Foreskin keratinocyte (primary cell): ENCODE measurements at places on chromosomes 11 and 22.
A peak's percentile ranks its signal among the peaks of the same experiment; 100 is the strongest.

- no peak for DNase-seq
These were observed 238.1 kb upstream of the BLID start for GRCh38 chr11:122354025-122354697.

GRCh38 chr11:65108469-65109123 lies 3.1 kb upstream of the TM7SF2 start:
- DNase-seq = no peak

DNA sequence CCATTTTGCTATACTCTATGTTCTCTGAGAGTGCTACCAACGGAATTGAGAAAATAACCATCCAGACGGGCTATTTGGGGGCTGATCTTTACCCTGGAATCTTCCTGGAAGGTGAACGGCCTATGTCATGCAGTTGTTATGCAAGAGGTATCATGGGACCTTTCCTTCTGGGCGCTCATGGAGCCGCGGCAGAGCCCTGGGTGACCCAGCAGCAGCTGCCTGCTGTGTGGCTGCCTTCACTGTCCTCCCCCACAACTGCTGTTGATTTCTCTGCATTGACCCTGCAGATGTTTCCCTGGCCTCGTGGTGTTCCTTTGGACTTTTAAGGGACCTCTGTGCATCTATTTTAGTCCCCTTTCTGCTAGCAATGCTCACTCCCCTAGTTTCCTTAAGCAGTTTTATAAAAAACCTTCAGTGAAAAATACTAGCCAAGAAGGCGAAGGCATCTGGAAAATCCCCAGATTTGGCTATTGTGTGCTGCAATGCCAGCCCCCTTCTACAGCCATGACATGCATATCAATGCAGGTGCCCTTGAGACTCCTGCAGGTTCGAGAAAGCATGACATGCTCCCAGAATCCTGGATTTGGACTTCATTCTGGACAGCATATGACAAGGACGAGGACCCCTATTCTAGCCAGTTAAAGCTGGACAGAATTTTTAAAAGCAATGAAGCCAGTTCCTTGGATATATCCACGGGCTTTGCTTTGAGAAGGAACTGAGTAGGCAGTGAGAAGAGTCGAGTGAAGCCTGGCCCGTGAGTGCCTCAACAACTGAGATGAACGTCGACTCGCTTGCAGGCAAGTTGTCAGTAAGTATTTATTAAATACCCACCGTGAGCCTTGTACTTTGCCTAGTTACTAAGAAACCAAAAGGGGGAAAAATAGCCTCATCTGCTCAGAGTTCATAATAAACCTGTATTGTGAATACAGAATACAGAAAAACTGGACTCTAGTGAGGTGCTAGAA lies at the start of gene SLC25A18:
TSS of gene SLC25A18 (plus strand) at position 593 of the 965 bp plus-strand sequence. CDS start 16,447 bp downstream, outside the sequence.
- no peak for DNase-seq

DNA sequence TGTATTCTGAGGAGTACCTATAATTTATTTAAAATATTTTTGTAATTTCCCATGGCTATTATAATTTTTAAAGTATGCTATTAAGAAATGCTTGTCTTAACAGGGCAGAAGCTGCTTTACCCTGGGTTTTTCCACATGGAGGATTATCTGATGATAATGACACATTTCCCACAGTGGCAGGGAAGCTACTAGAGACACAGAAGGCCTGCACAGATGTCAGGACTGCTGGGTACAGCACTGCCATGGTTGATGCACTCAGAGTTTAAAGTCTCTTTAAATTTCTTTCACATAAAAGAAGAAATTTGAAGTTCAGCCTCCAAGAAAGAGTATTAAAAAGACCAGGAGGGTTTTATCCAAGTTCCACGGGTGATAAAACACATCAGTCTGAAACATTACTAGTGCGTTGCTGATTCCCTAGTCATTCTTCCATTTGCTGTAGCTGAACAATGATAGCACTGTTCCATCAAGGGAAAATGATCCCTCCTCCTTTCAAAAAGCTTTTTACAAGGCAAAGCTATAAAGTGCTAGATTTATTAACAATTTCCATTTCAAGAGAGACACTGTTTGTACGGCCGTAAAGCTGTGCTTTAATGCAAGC lies 363.0 kb downstream of the CNTN5 start:
- no peak for DNase-seq

GRCh38 chr11:32052215-32052614 lies 38.7 kb upstream of the RCN1 start:
- peak; percentile 12 for DNase-seq

- peak; percentile 52 for DNase-seq
These were observed 6.8 kb upstream of the SART1 start for GRCh38 chr11:65954771-65955170.

DNA sequence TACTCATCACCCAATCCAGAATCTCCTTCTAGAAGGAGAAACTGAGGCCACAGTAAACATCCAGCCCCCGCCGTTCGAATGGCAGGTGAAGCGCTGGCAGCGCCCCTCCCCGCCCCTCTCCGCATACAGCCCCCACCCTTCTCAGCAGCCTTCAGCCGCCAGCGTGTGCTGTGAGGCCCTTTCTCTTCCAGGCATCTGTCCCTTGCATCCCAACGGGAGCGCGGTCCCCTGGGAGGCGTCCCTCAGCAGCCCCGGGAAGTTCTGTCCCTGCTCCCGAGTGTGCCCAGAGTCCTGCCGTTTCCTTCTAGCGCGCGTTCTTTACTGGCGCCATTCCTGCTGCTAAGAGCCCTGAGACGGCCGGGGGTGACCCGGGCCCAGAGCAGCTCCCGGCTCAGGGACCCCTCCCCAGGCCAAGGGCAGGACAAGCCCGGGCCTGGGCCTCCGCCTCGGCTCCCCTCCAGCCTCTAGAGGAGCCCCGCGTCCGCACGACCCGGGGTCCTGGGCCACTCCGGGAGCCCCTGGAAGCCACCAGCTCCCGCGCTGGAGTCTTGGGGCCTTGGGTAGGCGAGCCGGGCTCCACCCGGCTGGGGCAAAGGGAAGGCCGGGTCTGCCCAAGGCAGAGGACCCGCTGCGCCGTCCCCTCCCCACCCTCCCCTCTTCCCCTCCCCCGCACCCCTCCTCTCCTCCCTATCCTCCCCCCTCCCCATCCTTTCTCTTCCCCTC lies 450.4 kb downstream of the OPCML start:
- no peak for DNase-seq

GRCh38 chr11:118799372-118799771 lies 8.4 kb upstream of the DDX6 start:
- no peak for DNase-seq

DNA sequence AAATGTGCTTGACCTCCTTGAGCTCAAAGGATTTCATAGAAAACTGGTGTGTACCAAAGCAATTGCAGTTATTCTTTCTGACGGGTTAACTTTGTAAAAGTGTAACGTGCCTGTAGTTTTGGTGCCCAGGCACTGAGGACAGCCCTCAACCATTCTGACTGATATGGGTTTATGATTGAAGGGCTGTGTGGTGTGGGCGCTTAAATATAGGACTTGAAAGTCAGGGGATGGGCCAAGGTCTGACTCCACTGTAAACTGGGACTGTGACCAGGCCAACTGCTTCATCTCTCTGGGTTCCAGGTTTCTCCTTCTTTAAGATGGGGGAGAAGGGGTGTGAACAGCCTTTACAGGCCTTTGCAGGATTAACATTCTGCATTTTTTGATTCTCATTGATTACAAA lies 191.1 kb upstream of the ARHGAP20 start:
- DNase-seq = no peak

DNA sequence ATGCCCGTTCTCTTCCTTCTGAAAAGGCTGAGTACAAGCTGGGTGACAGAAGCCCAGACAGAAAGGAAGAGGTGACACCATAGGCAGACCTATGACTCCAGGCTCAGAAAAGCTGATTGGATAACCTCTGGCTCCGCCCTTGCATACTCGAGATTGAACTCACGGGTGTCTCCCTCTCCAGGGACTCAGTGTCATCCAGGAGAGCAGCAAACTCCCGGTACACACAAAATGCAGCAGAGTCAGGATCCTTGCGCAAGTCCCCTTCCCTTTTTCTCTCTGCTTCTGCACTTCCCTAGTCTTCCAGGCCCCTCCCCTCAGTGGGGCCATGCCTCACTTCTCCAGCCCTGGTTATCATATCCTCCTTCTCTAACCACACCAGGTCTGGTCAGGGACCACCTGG lies 9.8 kb downstream of the SCN4B start:
- no peak for DNase-seq

GRCh38 chr11:77042111-77042726 lies 8.0 kb downstream of the B3GNT6 start:
- no peak for DNase-seq

- DNase-seq = no peak
These were observed 63.5 kb downstream of the ATM start for GRCh38 chr11:108286370-108286769.

- DNase-seq = no peak
These were observed 101.1 kb downstream of the GRIK4 start for GRCh38 chr11:120612513-120613263.

- DNase-seq = no peak
These were observed 107.8 kb upstream of the CHORDC1 start for GRCh38 chr11:90330632-90331031.

DNA sequence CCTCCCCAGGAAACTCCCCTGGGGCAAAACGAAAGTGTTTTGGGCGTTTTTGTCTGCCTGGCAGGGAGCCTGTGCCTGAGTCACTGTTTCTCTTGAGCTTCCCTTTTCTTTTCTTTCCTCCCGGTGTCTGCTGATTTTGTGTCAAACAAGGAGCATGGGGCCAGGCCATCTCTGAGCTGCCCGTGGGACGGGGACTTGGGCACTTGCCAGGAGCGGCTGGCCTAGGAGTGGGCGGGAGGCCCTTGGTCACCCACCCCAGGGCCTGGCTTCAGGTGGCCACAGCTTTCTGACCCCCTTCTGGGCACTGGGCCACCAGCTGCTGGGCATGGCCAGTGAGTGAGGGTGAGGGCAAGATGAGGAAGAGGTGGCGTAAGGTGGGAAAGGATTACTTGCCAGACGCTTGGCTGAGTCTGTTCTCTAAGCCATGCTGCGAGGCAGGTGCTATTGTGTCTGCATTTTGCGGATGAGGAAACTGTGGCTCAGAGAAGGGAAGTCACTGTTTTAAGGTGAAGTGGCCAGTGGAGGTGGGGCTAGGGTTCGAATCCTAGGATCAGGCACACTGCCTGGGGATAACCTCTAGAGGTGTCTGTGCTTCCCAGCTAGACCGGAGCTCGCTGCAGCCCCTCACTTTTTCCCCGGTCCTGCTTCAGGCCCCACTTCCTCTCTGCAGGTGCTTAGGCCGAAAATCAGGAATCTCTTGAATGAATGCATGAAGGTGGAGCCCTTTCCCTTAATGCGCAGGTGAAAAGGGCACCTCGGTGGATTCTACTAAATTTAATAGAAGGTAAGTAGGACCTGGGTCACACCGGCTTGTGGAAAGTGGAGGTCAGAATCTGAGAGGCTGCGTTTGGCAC lies 7.8 kb upstream of the NFAM1 start:
- DNase-seq = no peak

DNA sequence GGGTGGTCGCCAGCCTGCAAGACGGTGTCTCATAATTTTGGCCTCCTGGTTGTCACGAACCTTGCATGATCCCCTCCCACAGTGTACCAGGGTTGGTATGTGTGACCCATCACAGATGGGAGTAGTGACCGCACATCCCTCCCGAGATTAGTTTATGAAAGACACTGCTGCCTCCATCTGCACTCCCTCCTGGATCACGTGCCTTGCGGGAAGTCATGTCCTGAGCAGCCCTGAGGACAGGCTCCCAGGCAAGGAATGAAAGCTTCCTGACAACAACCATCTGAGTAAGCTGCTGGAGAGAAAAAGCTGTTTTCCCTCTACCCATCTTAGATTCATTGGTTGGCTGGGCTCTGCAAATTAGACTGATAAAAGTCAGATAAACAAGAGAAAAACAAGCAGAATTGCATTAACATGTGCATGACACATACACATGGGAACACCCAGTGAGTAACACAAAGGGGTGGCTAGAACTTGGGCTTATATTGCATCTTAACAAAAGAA lies 14.4 kb upstream of the PAMR1 start:
- peak; percentile 71 for DNase-seq

- no peak for DNase-seq
These were observed 4.0 kb downstream of the YPEL4 start for GRCh38 chr11:57645689-57646085.

DNA sequence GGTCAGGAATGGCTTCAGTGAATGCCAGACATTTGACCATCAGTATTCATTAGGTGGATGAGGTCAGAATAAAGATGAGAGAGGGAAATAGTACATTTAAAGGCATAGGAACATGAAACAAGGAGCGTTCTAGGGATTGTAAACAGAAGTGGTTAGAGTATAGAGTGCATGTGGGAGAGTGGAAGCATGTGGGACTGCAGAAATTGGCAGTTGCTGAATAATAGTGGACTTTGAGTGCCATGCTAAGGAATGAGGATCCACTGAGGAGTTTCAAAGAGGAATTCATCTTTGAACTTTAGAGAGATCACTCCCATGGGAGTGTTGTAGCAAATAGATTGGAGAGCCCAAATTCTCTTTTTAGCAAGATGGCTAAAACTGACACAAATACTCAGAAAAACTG lies 7.9 kb downstream of the RNF169 start:
- DNase-seq = no peak

DNA sequence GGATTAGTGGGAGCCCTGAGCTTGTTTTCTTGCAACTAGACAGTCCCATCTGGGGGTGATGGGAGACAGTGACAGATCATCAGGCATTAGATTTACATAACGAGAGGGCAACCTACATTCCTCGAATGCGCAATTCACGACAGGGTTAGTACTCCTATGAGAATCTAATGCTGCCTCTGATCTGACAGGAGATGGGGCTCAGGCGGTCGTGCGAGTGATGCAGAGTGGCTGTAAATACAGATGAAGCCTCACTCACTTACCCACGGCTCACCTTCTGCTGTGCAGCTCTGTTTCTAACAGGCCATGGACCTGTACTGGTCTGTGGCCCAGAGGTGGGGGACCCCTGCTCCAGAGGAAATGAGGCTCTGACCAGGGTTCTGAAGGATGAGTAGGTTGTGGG lies 125.5 kb downstream of the FBXO7 start:
- DNase-seq = no peak

- no peak for DNase-seq
These were observed 960.6 kb downstream of the BRD1 start for GRCh38 chr22:48866906-48867681.

DNA sequence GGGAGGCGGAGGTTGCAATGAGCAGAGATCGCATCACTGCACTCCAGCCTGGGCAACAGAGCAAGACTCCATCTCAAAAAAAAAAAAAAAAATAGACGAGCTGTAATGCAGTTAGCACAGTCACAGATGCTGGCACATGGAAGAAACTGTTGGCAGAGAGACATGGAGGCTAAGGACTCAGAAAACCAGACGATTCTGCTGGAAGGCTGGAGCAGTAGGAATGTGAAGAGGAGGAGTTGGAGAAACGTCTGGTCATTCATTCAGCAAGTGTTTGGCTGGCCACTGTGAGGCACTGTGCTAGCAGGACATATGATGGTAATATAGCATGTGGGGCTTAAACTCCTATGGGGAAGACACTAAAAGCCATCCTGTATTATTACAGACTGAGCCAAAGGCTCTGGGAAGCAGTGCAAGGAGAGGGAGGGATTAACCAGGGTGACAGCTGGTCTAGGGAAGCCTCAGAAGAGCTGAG lies 5.0 kb downstream of the UQCR10 start:
- no peak for DNase-seq

- no peak for DNase-seq
These were observed 453.5 kb downstream of the LRRC4C start for GRCh38 chr11:41005986-41006385.
